ENCODE measurements at places on chromosomes 12 and 14. TPM values are rescaled to one million over a fixed set of nuclear protein-coding genes. Genes with fewer than 3 reads are reported as not detected.

Gene CELA1
- not detected for polyA plus RNA-seq

Gene GNB3
- polyA plus RNA-seq: 19.1 TPM

- H3K4me3 ChIP-seq: no peak overlapping the region
- H3K27ac ChIP-seq: no peak overlapping the region
- no peaks in the 10 kb centered on the region for H3K27me3 ChIP-seq
- no peak for DNase-seq
- H3K4me1 ChIP-seq: no peaks in the 10 kb centered on the region
- no peaks in the 10 kb centered on the region for H3K36me3 ChIP-seq
Observed at GRCh38 chr14:54603362-54603761, 36.4 kb downstream of the SAMD4A start.

Gene MGP
- 646 TPM for polyA plus RNA-seq

Gene HSPB8
- 45.4 TPM for polyA plus RNA-seq

GRCh38 chr14:68759017-68759560 is 33.8 kb downstream of the ZFP36L1 start:
- DNase-seq: no peak
- H3K27ac ChIP-seq: no peak overlapping the region
- H3K4me1 ChIP-seq: peaks cover 57% of the 10 kb centered on the region
- no peaks in the 10 kb centered on the region for H3K27me3 ChIP-seq
- no peak overlapping the region for H3K4me3 ChIP-seq

Gene PRKD1
- polyA plus RNA-seq: 9.7 TPM

DNA sequence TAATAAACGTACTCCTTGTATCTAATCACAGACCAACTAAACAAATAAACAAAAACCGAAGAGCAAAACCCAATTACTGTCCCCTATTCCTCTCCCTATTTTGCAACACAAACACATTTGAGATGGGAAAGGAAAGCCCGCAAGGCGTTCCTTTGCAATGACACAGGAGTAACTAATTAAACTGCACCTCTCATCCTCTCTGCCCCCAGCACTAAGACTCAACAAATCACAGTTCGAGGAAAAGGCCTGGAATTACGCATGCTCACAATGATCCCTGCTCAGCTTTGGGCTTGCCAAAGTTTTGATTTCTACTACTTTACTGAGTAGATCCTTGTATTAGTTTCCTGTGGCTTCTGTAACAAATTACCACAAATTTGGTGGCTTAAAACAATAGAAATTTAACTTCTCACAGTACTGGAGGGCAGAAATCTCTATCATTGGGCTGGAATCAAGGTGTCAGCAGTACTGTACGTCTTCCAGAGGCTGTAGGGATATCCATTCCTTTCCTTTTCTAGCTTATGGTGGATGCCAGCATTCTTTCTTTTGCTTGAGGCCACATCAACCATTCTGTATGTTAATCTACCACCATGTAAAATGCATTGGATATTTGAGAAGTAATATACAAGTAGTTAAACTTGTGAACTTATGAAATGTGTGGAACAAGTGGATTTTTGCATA is 123.0 kb downstream of the NAV3 start:
- no peak overlapping the region for H3K4me3 ChIP-seq
- H3K36me3 ChIP-seq: no peaks in the 10 kb centered on the region

GRCh38 chr14:69405762-69406161 is 7.3 kb downstream of the SLC39A9 start:
- no peak for DNase-seq
- H3K4me1 ChIP-seq: peaks cover 13% of the 10 kb centered on the region
- H3K27ac ChIP-seq: no peak overlapping the region
- no peak overlapping the region for H3K4me3 ChIP-seq
- no peaks in the 10 kb centered on the region for H3K36me3 ChIP-seq

Gene SLC17A8
- not detected for polyA plus RNA-seq

Gene ANO4
- polyA plus RNA-seq: 1.5 TPM

- no peak for DNase-seq
- no peaks in the 10 kb centered on the region for H3K36me3 ChIP-seq
- no peak overlapping the region for H3K27ac ChIP-seq
- H3K4me1 ChIP-seq: peaks cover 12% of the 10 kb centered on the region
Observed at GRCh38 chr14:36579573-36580140, 2.8 kb downstream of the NKX2-8 start.

All from hepatocyte (in vitro differentiated cells).